H9 (cell line): ENCODE measurements at places on chromosomes 4 and X. TPM values are rescaled to one million over a fixed set of nuclear protein-coding genes. Genes with fewer than 3 reads are reported as not detected.

GRCh38 chr4:148434075-148434773 is 8.0 kb downstream of the NR3C2 start:
- no peaks in the 10 kb centered on the region for H3K36me3 ChIP-seq
- no peak overlapping the region for H3K27ac ChIP-seq
- no peak for DNase-seq
- H3K27me3 ChIP-seq: no peaks in the 10 kb centered on the region
- no peaks in the 10 kb centered on the region for H3K4me1 ChIP-seq

Gene RADX
- total RNA-seq: 1.5 and 1.6 TPM in 2 replicates

DNA sequence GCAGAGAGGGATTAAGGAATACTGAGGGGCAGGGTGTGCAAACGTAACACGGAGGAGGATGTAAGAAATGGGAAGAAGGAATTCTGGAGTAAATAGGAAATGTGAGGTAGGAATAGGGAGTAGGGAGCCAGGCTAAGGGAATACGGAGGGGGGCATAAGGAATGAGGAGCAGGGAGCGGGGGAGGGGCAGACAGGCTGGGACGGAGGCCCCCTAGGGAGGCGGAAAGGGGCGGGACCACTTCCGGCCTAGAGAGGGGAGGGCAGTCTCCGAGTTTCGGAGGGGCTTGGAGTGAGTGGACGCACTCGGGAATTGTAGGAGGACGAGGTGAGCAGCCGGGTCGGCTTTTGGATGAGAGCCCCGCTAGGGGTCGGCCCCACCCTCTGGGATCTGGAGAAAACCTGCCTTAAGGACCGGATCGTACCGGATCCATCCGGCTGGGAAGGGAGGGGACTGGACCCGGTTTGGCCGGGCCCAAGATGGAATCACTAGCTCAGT is 612 bp downstream of the MAGED2 start:
- H3K27ac ChIP-seq: peak overlapping the region; percentile 79
- peaks cover 42% of the 10 kb centered on the region for H3K36me3 ChIP-seq
- peaks cover 5% of the 10 kb centered on the region; the same call in 1 of the 2 replicates for H3K4me1 ChIP-seq
- no peaks in the 10 kb centered on the region for H3K27me3 ChIP-seq
- peak; percentile 76 for DNase-seq

DNA sequence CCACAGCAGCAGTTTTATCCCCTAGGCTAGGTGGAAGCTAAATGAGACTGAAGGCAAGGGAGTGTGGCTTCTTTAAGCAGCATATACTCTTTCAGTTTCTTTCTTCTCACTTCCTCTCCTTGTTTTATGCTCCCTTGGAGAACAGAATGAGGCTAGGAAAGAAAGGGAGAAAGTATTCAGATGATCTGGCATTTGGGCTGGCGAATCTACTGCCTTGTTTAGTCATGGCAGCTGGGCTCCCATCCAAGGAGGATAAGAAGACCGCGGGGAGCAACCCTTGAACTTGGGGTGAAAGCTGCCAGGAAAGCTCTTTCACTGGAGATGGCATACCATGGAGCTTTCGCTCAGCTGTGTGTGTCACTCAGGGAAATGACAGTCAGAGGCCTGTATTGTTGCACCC is 72.1 kb downstream of the ARHGEF38 start:
- H3K27me3 ChIP-seq: no peaks in the 10 kb centered on the region
- no peaks in the 10 kb centered on the region for H3K4me1 ChIP-seq
- H3K4me3 ChIP-seq: no peak overlapping the region
- no peak overlapping the region for H3K27ac ChIP-seq
- no peak for DNase-seq
- no peaks in the 10 kb centered on the region for H3K36me3 ChIP-seq

GRCh38 chrX:23726191-23726590 is 16.9 kb downstream of the ACOT9 start:
- no peaks in the 10 kb centered on the region for H3K4me1 ChIP-seq
- no peak overlapping the region for H3K27ac ChIP-seq
- no peak for DNase-seq
- peaks cover 64% of the 10 kb centered on the region for H3K36me3 ChIP-seq
- no peaks in the 10 kb centered on the region for H3K27me3 ChIP-seq

DNA sequence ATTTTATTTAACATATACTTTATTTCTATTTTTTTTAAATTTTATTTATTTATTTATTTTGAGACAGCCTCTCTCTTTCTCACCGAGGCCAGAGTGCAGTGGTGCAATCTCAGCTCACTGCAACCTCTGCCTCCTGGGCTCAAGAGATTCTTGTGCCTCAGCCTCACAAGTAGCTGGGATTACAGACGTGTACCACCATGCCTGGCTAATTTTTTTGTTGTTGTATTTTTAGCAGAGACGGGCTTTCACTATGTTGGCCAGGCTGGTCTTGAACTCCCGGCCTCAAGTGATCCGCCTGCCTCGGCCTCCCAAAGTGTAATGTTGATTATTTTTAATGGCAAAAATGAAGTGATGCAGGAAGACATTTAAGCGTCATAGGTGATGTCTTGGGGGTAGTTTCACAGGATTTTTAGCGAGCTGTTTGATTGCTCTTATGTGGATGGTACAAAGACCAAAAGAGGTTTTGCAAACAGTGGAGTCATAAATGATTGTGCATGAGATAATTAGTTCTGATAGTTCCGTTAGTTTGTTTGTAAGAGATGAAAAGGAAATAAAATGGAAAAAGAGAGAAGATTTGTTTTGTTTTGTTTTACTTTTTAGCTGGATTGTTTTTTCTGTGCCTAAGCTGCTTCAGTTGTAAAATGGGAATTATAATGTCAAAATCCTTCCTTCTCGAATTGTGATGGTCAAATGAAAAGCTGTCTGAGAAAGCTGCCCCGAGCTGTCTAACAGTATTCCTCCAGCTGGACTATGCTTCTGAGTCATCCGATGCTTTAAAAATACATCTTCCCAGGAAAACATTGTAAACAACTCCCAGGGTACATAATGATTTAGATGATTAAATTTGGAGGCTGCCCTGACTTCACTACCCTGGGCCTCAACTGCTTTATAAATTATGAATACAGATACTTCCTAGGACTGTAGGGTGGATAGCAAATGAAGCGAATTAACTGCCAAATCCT is 14.7 kb downstream of the RHOH start:
- no peak for DNase-seq
- no peaks in the 10 kb centered on the region for H3K27me3 ChIP-seq
- H3K4me1 ChIP-seq: peaks cover 6% of the 10 kb centered on the region; the same call in 1 of the 2 replicates

GRCh38 chr4:156945532-156945931 is 26.1 kb downstream of the PDGFC start:
- H3K27ac ChIP-seq: no peak overlapping the region
- H3K36me3 ChIP-seq: no peaks in the 10 kb centered on the region
- DNase-seq: no peak
- H3K27me3 ChIP-seq: no peaks in the 10 kb centered on the region

GRCh38 chr4:128727658-128728057 is 81.8 kb upstream of the JADE1 start:
- no peak overlapping the region for H3K27ac ChIP-seq
- H3K27me3 ChIP-seq: no peaks in the 10 kb centered on the region
- H3K4me3 ChIP-seq: no peak overlapping the region
- peaks cover 3% of the 10 kb centered on the region; the same call in 1 of the 2 replicates for H3K36me3 ChIP-seq
- H3K4me1 ChIP-seq: no peaks in the 10 kb centered on the region; the same call in 1 of the 2 replicates

Gene ADH1B
- not detected in 2 replicates for total RNA-seq

DNA sequence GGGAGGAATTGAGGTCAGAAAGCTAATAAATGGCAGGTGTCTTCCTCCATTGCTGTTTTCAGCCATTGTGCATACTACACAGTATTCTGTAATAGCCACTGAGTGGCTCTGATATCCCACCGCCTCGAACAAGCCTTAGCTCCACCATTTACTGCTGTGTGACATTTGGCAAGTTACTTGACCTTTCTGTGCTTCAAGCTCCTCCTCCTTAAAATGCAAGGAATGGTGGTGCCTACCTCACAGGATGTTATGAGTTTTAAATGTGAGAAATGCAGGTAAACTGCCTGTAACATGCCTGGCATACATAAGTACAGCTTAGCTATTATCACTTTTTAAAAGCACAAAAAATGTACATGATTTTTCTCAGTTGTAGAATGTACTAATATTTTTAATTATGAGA is 421.0 kb downstream of the MAPK10 start:
- no peak overlapping the region for H3K4me3 ChIP-seq
- H3K4me1 ChIP-seq: no peaks in the 10 kb centered on the region
- no peak for DNase-seq
- H3K36me3 ChIP-seq: no peaks in the 10 kb centered on the region
- no peaks in the 10 kb centered on the region for H3K27me3 ChIP-seq
